Kidney epithelial cell (primary cell): ENCODE measurements at places on chromosomes 4 and X. TPM values are rescaled to one million over a fixed set of nuclear protein-coding genes. Genes with fewer than 3 reads are reported as not detected.

Gene SCML2
- total RNA-seq = 1.2 and 1.5 TPM in 2 replicates

Gene UGT8
- 6.6 and 12.3 TPM in 2 replicates for total RNA-seq

Gene EMD
- total RNA-seq = 56.2 and 60.5 TPM in 2 replicates

Gene ENPP6
- under 0.01 and 0.04 TPM in 2 replicates for total RNA-seq

Gene ATP10D
- 11.3 and 13.9 TPM in 2 replicates for total RNA-seq

Gene MED14
- 22.1 and 24.6 TPM in 2 replicates for total RNA-seq

Gene DRP2
- total RNA-seq = 0.33 and 0.55 TPM in 2 replicates

Gene PAGE1
- not detected in 2 replicates for total RNA-seq

Gene CORIN
- total RNA-seq = 0.07 TPM in 1 of 2 replicates, not detected in the other

- DNase-seq = no peak
Observed at GRCh38 chrX:111035256-111035655, 60.7 kb upstream of the PAK3 start.

DNA sequence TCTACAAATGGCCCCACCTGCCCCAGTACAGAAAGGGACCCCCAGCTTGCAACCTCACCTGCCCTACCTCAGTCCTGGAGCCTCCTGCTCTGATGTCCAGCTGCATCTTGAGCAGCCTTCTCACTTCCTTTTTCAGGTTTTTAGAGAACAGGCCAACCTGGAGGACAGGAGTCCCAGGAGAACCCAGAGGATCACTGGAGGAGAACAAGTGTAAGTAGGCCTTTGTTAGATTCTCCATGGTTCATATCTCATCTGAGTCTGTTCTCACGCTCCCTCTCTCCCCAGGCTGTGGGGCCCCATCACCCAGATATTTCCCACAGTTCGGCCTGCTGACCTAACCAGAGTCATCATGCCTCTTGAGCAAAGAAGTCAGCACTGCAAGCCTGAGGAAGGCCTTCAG lies 3.6 kb downstream of the MAGEA11 start:
- no peak for DNase-seq

GRCh38 chr4:87851332-87851731 lies 18.6 kb downstream of the MEPE start:
- no peak for DNase-seq

GRCh38 chr4:37864786-37865185 lies 26.1 kb upstream of the TBC1D1 start:
- no peak for DNase-seq

- DNase-seq = no peak
Observed at GRCh38 chrX:125205918-125206665, 113.6 kb upstream of the TEX13C start.

GRCh38 chr4:85854546-85854945 lies 379.6 kb downstream of the ARHGAP24 start:
- DNase-seq = no peak

DNA sequence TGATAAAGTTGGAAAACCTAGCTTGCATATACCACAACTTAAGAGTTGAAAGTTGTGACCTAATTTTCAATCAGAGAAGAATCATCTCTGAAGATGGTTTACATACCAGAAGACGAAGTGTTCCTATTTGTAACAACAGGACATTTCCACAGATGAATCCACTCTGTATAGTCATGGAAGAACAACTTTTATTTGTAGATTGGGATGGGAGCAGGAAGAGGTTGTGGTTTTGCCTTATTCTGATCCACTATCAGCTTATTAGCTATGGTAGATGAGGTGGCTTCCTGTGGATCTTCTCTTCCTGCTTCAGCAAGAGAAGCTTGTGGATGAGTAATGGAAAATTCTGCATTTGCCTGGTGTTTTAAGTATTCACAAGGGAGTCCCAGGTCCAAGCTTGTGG lies 18.6 kb upstream of the SUPT20HL1 start:
- DNase-seq = peak; percentile 4

- peak; percentile 34 for DNase-seq
Observed at GRCh38 chrX:39309018-39309635, 507.9 kb downstream of the MID1IP1 start.

- no peak for DNase-seq
Observed at GRCh38 chrX:24542756-24543155, 77.7 kb downstream of the PDK3 start.

DNA sequence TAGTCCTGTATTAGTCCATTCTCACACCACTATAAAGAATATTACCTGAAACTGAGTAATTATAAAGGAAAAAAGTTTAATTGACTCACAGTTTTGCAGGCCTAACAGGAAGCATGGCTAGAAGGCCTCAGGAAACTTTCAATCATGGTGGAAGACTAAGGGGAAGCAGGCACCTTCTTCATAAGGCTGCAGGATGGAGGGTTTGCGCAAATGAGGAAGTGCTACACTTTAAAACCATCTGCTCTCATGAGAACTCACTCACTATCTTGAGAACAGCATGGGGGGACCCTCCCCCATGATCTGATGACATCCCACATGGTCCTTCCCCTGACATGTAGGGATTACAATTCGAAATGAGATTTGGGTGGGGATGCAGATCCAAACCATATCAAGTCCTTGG lies 12.1 kb upstream of the MAGEA11 start:
- DNase-seq = no peak

DNA sequence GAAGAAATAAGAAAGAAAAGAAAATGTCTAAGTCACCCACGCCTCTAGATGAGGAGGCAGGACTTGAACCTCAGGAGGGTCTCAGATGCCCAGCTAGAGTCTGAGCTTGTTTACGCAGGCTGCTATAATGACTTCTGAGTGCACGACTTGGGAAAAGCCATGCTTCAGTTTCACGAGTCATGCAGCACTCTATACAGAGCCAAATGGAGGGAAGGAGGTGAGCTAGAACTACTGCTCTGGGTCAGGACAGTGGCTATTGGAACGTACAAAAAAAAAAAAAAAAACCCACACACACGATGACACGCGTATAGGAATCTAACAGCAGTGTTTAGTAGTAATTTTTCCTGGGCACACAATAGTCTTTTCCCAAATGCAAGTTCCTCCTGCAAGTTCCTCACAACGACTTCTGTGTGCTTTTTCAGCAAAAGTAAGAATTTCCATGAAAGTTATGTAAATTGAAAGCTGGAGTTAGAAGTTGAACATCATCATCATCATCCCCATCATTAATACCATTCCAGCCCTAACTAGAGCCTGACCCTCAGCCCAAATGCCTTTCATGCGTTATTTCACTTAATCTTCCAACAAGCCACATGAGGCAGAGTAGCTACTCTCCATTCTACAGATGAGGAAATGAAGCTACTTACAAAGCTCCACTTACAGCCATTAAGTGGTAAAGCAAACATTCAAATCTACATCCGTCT lies 36.6 kb downstream of the IRF2 start:
- no peak for DNase-seq

DNA sequence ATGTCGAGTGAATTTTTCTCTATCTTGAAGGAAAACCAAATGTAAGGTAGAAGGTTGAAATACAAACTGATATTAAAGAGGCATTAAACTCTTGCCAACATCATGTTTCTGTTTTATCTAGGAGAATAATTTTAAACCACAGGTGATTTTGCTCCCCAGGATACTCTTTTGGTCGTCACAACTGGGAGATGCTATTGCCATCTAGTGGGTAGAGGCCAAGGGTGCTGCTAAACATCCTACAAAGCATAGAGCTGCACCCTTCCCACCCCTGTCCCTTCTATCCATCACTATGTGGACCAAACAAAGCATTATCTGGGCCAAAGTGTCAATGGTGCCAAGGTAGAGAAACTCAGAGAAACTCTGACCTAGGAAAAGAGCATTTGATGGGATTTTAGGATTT lies 154.6 kb upstream of the MAGEB2 start:
- DNase-seq = no peak

DNA sequence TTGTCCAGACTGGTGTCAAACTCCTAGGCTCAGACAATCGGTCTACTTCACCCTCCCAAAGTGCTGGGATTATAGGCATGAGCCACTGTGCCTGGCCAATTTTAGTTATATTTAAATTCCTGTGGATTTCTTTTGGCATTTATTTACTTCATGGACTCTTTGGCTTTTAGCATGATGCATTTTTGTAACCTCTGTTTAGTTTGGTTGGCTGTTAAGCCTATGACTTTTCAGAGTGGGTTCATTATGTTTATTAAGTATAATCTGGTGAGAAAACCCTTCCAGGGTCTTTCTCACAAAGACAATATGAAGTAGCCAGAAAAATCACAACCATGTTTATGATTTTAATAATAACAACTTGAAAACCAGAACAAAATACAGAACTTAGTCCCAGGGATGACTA lies 49.4 kb downstream of the USP38 start:
- DNase-seq = no peak

GRCh38 chr4:30867427-30867826 lies 147.3 kb downstream of the PCDH7 start:
- DNase-seq = no peak

DNA sequence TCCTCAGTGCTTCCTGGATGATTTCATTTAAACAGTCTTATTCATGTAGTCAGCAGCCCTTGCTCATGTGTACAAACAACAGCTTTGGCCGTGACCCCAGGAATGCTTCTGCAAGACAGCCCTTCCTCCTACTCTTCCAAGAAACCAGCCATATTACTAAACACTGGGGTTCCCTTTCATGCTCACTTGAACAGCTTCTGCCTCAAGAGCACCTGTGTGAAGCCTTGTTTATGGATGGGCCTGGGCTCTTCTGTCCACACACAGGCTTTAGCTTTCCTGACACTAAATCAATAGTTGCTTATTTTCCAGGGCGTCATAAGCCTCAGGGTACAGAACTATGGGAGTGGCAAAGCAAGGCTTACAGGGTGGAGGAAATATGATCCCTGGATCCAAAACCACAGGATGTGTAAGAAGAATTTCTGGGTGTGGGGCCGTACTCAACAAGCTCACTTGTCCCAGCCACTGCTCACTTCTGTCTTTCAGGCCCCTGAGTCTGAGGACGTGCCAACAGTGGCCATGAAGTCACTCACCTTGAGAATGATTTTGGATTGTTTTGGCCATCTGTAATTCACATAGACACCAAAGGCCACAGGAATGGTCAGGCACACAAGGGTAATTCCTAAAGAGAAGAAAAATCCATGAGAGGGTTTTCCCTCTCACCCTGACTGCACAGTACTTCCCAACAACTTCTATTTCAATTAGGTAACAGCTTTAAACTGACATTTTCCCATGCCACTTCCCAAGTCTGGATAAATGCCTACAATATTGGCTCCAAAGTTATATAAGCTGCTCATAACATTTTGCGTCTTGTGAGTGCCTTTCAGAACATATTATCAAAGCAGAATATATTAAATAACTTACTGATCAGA lies 17.7 kb downstream of the SLC10A6 start:
- peak; percentile 63 for DNase-seq

GRCh38 chrX:122552286-122552800 lies 631.7 kb upstream of the GRIA3 start:
- no peak for DNase-seq

GRCh38 chr4:19512086-19512485 lies 739.6 kb upstream of the SLIT2 start:
- DNase-seq = no peak

DNA sequence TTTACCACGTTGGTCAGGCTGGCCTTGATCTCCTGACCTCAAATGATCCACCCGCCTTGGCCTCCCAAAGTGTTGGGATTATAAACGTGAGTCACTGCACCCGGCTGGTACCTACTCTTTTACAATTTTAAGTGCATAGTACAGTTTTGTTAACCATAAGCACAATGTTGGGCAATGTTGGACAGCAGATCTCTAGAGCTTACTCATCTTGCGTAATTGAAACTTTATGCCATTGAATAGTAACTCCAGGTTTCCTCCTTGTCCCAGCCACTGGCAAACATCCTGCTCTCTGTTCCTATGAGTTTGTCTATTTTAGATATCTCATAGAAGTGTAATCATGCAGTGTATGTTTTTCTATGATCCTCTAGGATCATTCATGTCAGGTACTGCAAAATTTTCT lies 9.3 kb upstream of the CPE start:
- no peak for DNase-seq

GRCh38 chr4:40848251-40848650 lies 98.5 kb downstream of the NSUN7 start:
- no peak for DNase-seq

GRCh38 chr4:24568425-24568824 lies 15.9 kb downstream of the DHX15 start:
- DNase-seq = no peak

DNA sequence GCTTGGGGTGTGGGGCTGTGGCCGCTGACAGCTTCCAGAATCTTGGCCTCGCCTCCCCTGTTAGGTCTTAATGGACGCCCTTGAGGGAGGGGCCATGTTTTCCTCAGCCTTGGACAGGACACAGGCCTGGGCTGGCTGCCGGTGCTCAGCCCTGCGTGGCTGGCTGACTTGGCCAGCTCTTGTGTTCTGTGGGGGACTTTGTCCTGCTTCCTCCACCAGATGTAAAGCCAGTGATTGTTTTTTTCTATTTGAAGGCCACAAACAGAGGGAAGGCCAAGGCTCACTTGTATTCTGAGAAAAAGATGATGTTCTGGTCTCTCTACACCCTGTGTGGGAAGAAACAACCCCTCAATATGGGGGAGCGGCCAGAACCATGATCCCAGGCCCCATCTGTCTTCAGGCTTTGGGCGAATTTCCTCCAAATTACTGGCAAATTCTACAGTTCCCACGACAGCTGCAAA lies 71.3 kb downstream of the HTRA3 start:
- DNase-seq = no peak

GRCh38 chrX:133412246-133412645 lies 3.0 kb downstream of the GPC4 start:
- DNase-seq = peak; percentile 12

GRCh38 chr4:11455201-11455835 lies 26.6 kb upstream of the HS3ST1 start:
- DNase-seq = no peak
